ENCODE measurements at places on chromosomes 7 and 10. TPM values are rescaled to one million over a fixed set of nuclear protein-coding genes. Genes with fewer than 3 reads are reported as not detected.
A peak's percentile ranks its signal among the peaks of the same experiment; 100 is the strongest.

- H3K27me3 ChIP-seq, result no peaks in the 10 kb centered on the region
- no peaks in the 10 kb centered on the region for H3K4me1 ChIP-seq
- no peak overlapping the region for H3K27ac ChIP-seq
- H3K36me3 ChIP-seq, result no peaks in the 10 kb centered on the region
These were observed 99.6 kb upstream of the BMPER start for GRCh38 chr7:33805630-33806233.

- peaks cover 14% of the 10 kb centered on the region for H3K4me1 ChIP-seq
- H3K27ac ChIP-seq, result no peak overlapping the region
- H3K27me3 ChIP-seq, result peaks cover 3% of the 10 kb centered on the region
- no peaks in the 10 kb centered on the region for H3K36me3 ChIP-seq
- H3K4me3 ChIP-seq, result no peak overlapping the region
These were observed 177.9 kb downstream of the RPS24 start for GRCh38 chr10:78211561-78212051.

GRCh38 chr7:132872034-132872433 lies 209.9 kb downstream of the CHCHD3 start:
- no peak for DNase-seq
- no peaks in the 10 kb centered on the region for H3K4me1 ChIP-seq
- no peak overlapping the region for H3K4me3 ChIP-seq

- no peak overlapping the region for H3K27ac ChIP-seq
- H3K4me3 ChIP-seq, result no peak overlapping the region
- H3K4me1 ChIP-seq, result peaks cover 14% of the 10 kb centered on the region
- peaks cover 6% of the 10 kb centered on the region for H3K27me3 ChIP-seq
- DNase-seq, result no peak
- H3K36me3 ChIP-seq, result no peaks in the 10 kb centered on the region
These were observed 6.2 kb downstream of the CPED1 start for GRCh38 chr7:120994512-120995410.

DNA sequence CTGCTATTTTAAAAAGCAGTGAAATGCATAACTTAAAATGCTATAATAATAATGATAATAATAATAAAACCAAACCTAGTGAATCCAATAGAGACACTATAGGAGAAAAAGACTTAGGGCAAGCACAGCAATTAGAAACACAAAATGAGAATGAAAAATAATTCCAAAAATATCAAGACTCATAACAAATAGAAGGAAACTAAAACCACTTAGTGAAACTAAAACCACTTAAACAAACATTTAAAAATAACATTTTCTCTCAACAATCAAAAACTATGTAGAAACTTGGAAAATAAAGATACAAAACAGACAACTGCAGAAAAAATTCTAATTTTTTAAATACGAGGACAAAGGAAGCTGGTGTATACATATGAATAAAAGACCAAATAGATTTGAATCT lies 655.2 kb upstream of the NRG3 start:
- no peaks in the 10 kb centered on the region for H3K27me3 ChIP-seq
- H3K27ac ChIP-seq, result no peak overlapping the region
- no peak for DNase-seq
- no peaks in the 10 kb centered on the region for H3K36me3 ChIP-seq

GRCh38 chr7:105638334-105638733 lies 57.0 kb upstream of the EFCAB10 start:
- no peak for DNase-seq
- H3K4me3 ChIP-seq, result no peak overlapping the region
- H3K27ac ChIP-seq, result no peak overlapping the region
- no peaks in the 10 kb centered on the region for H3K4me1 ChIP-seq
- no peaks in the 10 kb centered on the region for H3K27me3 ChIP-seq

DNA sequence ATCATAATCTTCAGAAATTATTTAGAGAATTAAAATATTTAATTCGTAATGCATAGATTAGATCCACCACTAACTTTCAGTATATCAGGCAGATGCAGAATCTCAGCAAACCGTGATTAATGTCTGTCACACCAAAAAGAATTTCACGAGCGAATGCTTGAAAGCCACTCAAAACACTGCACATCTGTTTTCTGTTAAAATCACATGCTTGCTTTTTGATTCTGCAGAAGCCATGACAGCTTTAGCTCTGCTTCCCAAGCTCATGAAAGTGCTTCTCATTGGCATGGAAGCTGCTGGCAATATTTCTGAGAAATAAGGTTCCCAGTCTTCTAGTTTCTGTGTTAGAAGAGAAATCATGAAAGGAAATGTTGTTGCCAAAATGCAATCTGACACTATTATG lies 837.8 kb upstream of the LRRN3 start:
- H3K4me1 ChIP-seq, result no peaks in the 10 kb centered on the region
- DNase-seq, result no peak
- no peaks in the 10 kb centered on the region for H3K27me3 ChIP-seq
- H3K36me3 ChIP-seq, result no peaks in the 10 kb centered on the region
- no peak overlapping the region for H3K4me3 ChIP-seq
- H3K27ac ChIP-seq, result no peak overlapping the region

DNA sequence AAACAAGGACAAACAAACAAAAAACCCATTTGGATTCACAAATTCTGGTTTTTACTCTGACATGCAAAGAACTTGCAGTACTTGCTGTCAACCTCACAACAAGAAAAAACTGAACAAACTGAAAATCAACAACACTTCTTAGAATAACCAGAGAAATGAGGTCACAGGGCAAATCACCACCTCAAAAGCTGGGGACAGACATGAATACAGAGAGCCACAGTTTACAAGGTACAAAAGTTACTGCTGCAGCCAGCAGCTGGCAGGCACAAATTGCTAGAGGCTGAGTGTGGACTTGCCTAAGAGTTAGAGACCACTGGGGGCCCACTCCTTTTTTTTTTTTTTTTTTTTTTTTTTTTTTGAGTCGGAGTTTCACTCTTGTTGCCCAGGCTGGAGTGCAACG lies 15.0 kb upstream of the RNF32 start:
- H3K27me3 ChIP-seq, result no peaks in the 10 kb centered on the region
- no peak for DNase-seq
- no peaks in the 10 kb centered on the region for H3K36me3 ChIP-seq
- H3K27ac ChIP-seq, result no peak overlapping the region

DNA sequence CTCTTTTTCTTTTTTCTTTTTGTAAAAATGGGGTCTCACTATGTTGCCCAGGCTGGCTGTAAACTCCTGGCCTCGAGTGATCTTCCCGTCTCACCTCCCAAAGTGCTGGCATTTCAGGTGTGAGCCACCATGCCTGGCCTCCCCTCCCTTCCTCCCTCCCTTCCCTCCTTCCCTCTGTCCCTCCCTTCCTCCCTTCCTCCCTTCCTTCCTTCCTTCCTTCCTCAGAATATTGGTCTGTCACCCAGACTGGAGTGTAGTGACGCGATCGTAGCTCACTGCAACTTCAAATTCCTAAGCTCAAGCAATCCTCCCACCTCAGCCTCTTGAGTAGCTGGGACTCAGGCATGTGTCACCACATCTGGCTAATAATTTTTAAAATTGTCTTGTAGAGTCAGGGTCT lies 8.4 kb downstream of the AGAP3 start:
- H3K27me3 ChIP-seq, result no peaks in the 10 kb centered on the region
- H3K36me3 ChIP-seq, result no peaks in the 10 kb centered on the region
- H3K27ac ChIP-seq, result no peak overlapping the region
- no peak overlapping the region for H3K4me3 ChIP-seq

DNA sequence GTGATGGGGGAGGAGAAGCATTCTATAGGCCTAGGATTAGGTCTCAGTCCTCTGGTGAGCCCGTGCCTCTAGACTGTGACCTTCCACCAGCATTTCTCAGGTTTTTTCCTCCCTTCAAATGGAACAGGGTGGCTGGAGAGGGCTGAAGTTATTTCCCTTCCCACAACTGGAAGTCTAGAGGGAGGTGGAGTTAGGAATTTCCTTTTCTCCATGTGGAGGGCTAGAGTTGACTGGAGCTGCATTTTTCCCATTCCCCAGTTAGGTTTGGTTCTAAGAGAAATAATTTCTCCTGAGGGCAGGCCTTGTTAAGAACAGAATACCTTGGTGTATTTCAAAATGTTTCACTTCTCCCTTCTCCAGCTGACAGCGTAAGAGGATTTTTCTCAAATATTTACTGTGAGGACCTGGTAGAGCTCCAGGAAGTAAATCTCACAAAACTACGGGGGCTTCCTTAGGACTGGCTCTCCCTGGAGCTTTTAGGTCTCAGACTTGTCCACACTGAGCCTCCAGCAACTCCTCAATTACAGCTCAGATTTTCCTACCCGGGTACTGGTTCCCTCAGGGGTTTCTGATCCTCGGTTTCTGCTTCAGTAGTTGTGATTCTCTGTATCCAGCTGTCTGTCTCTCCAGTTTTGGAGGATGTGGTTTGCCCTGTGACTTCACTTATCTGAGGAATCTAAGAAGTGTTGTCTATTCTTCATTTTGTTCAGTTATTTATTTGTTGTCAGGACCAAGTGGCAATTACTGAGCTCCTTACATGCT lies 6.0 kb upstream of the REEP3 start:
- H3K36me3 ChIP-seq, result no peaks in the 10 kb centered on the region
- no peak overlapping the region for H3K4me3 ChIP-seq
- no peak for DNase-seq
- peak overlapping the region; percentile 36 for H3K27ac ChIP-seq
- H3K4me1 ChIP-seq, result peaks cover 47% of the 10 kb centered on the region
- no peaks in the 10 kb centered on the region for H3K27me3 ChIP-seq

- H3K27ac ChIP-seq, result no peak overlapping the region
- no peaks in the 10 kb centered on the region for H3K27me3 ChIP-seq
- H3K36me3 ChIP-seq, result no peaks in the 10 kb centered on the region
- no peak overlapping the region for H3K4me3 ChIP-seq
- no peak for DNase-seq
These were observed 12.3 kb upstream of the SNX10 start for GRCh38 chr7:26279405-26279804.

GRCh38 chr7:16708511-16708910 lies 45.0 kb upstream of the TSPAN13 start:
- no peak overlapping the region for H3K4me3 ChIP-seq
- no peaks in the 10 kb centered on the region for H3K4me1 ChIP-seq
- no peaks in the 10 kb centered on the region for H3K27me3 ChIP-seq
- no peak for DNase-seq
- peaks cover 37% of the 10 kb centered on the region for H3K36me3 ChIP-seq

- H3K27me3 ChIP-seq, result peaks cover 25% of the 10 kb centered on the region
- no peaks in the 10 kb centered on the region for H3K4me1 ChIP-seq
- DNase-seq, result no peak
- H3K4me3 ChIP-seq, result no peak overlapping the region
- no peak overlapping the region for H3K27ac ChIP-seq
These were observed 21.5 kb downstream of the ADARB2 start for GRCh38 chr10:1715821-1716220.

- no peaks in the 10 kb centered on the region for H3K4me1 ChIP-seq
- H3K4me3 ChIP-seq, result no peak overlapping the region
- no peak for DNase-seq
- H3K27ac ChIP-seq, result no peak overlapping the region
These were observed 34.5 kb upstream of the AQP1 start for GRCh38 chr7:30877015-30877769.

DNA sequence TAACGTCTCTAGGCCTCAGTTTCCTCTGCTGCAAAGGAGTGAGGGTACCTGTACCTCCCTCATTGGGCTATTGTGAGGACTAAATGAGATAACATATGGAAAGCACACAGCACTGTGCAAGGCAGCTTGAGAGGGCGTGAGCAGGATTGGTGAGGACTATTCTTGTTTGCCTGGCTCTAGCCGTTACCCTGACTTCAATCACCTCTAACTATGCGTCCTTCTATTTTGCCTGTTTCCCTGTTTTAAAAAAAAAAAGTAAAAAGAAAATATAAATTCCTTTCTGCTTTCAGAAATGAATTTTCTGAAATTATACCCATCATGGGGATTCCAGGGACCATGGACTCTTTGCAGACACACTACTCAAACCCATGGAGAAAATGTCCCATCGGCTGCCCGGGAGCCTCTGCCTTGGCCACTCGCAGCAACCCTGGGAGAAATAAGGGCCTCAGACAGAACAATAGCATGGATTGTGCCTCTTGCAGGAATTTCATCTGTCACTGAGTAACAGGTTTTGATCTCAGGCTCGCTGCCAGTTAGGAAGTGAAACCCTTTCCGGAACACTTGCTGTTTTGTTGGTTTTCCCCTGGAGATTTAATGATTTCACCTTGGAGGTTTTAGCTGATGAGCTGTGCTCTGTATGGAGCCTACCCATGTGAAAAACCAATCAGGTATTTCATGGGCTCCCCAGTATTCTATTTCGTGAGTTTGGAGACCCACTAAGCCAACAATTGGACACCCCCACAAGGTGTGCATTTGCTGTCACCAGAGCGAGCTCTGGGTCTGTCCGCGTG lies 55.6 kb downstream of the STEAP1B start:
- H3K27me3 ChIP-seq, result no peaks in the 10 kb centered on the region
- H3K27ac ChIP-seq, result peak overlapping the region; percentile 76
- H3K4me1 ChIP-seq, result peaks cover 32% of the 10 kb centered on the region
- H3K4me3 ChIP-seq, result no peak overlapping the region

DNA sequence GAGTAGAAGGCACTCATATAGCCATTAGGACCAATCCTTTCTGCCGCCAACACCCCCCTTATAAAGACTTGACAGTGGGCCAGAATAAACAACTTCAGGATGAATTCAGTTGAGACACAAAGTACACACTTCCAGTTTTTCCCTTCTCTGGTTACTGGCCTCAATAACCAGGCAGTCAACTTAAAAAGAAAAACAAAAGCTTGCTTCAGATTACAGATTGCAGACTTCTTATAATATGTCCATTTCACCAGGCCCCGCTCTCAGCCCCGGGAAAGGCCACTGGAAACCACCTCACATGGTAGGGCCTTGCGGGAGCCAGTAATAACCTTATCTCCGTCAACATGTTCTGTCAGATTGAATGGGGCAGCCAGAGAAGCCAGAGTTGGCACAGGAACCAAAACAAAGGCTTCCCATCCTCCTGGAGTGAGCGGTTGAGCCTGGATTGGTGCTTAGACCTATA lies 108.8 kb downstream of the EGFR start:
- DNase-seq, result no peak
- peak overlapping the region; percentile 91 for H3K27ac ChIP-seq
- H3K4me3 ChIP-seq, result no peak overlapping the region
- H3K4me1 ChIP-seq, result peaks cover 97% of the 10 kb centered on the region

DNA sequence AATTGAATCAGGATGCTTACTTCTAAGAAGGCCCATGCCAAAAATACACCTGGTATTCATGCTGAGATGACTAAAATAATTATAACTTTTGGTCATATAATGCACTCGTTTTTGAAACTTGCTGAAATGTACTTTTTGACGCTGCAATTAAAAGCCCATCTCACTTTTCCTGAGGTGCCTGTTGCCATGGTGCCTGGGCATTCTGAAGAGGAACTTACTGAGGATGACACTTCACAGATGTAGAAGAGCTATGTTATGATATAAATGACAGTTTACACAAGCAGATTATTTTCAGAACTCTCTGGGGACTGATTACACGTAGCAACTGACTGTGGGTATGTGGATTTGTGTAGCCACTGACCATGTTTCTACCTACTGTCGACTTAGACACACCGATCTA lies 182.4 kb downstream of the TPK1 start:
- no peaks in the 10 kb centered on the region for H3K4me1 ChIP-seq
- no peak overlapping the region for H3K27ac ChIP-seq
- H3K36me3 ChIP-seq, result no peaks in the 10 kb centered on the region
- H3K4me3 ChIP-seq, result no peak overlapping the region

Gene INSYN2A
- total RNA-seq, result 0.11 TPM

Gene PRKCQ
- total RNA-seq, result not detected

Gene ZNF488
- 1.0 TPM for total RNA-seq

Gene PNLIP
- not detected for total RNA-seq

Gene ASB10
- not detected for total RNA-seq

Gene TNS3
- 53.0 TPM for total RNA-seq

All from suprapubic skin (tissue), 4 donors.